ENCODE measurements at places on chromosomes 1 and 21.

GRCh38 chr1:217354895-217355294 is 276.0 kb downstream of the GPATCH2 start:
- DNase-seq, result no peak

DNA sequence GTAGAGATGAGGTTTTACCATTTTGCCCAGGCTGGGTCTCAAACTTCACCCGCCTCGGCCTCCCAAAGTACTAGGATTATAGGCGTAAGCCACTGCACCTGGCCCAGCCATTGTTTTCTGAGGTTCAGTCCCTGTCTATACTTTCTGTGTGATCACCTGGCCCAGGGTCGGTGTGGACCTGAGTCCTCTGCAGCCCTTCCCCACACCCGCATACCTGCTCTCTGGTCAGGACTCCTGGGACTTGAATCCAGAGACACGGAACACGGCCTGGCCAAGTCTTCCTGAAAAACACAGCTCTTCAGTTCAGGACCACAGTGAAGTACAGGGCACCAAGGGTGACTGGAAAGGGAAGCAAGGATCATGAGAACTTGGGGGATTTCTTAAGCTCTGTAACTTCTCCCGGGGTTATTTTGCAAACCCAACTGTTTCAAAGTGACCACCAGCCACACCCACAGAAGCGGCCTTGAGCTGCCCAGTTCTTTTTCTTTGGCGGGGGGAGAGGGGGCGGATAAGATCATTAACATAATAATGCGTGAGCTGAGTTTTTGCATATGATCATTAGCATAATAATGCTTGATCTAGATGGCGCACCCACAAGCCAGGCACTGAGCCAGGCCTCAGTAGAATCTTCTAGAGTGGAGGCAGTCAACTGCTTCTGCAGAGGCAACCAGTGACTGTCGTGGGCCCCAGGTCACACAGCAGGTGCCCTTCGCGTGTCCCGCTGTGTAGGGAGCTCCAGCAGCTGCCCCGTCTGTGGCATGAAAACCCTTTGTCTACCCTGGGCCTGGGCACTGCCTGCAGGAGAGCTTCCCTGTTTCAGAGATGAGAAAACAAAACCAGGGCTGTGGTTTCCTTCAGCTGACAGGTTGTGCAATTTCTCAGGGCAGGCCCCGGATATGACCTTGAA is 1.7 kb upstream of the NADK start:
- DNase-seq, result peak; percentile 37

DNA sequence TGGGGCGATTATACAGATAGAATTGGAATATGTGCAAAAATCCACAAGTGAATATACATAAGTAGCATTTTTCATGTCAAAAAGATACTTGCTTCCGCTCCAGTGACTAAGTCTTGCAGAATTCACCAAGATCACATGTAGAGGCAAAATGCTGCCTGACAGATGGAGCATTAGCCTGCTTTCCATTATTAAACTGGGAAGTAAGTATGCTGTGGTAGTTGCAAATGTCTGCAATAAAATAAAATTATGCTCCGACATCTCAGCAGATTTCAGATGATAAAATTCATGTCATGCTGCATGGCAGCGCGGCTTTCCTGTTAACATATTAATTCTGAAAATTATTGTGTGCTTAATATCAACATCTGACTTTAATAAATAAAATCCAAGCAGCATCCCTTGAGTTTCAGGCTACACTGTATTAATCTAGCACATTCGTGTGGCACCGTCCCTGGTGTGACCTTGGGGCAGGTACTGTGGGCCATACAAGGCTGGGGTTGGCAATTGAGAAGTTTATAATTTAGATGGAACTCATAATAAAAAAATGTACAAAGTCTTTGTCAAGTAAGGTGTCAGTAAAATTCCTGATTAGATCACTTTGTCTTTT is 366.4 kb upstream of the ZP4 start:
- DNase-seq, result no peak

DNA sequence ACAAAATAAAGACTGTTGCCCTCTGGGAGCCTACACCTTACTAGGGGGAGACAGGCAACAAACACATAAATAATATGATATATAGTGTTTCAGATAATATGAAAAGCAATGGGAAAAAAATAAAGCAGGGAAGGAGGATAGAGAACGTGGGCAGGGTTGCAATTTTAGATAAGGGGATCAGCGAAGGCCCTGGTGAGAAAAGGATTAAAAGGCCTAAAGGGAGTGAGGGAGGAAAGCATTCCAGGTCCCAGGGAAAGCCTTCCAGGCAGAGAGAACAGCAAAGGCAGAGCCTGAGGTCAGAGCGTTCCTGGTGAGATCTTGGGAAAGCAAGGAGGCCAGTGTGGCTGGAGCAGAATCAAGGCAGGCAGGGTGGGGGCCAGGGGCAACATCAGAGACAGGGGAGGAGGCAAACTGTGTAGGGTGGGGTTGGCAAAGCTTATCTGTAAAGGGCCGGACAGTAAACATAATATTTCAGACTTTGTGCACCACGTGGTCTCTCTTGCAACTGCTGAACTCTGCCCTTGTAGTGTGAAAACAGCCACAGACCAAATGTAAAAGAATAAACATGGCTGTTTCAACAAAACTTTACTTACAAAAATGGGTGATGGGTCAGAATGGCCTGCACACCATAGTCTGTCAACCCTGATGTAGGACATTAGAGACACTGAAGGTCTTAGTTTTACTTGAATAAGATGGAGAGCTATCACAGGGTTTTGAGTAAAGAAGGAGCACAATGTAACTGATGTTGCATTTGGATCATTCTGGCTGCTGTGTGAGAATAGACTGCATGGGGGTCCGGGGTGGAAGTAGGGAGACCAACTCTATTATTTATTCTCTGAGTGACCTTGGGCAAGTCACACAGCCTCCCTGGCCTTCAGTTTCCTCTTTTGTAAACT is 13.3 kb upstream of the CPT2 start:
- DNase-seq, result no peak

DNA sequence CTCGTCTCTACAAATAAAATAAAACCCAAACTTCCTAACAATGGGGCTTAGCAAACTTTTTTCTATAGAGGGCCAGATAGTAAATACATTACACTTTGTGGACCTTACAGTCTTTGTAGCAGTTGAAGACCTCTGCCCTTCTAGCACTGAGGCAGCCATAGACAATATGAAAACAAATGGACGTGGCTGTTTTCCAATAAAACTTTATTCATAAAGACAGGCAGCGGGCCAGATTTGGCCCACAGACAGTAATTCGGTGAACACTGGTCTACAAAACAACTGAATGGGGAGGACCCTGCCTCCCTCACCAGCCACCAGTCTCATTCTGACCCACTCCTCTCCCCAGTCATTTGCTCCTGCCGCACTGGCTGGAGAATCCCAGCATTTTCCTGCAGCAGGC is 162.3 kb downstream of the KAZN start:
- DNase-seq, result no peak

GRCh38 chr21:42366292-42367010 is at the start of gene TFF1:
Gene TFF1 (minus strand): TSS chr21:42366535. CDS start chr21:42366495, 40 bp downstream.
- DNase-seq, result no peak

DNA sequence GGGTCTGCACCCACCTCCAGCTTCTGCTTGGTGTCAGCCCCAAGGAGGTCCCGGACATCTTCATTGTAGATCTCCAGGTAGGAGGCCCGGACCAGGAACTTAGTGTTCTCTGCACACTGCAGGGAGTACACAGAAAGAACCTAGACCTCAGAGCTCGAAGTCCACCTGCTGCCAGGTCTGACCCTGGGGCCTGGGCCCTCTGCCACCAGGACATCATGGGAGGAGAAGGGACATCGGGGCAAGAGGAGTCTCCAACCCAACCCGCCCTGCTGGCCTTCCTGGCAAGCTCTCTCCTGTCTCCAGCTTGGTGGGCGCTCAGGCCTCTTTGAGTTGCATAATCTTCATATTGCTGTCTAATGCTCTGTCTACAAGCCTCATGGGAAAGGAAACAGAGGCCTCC is 4.4 kb downstream of the KIF17 start:
- no peak for DNase-seq

DNA sequence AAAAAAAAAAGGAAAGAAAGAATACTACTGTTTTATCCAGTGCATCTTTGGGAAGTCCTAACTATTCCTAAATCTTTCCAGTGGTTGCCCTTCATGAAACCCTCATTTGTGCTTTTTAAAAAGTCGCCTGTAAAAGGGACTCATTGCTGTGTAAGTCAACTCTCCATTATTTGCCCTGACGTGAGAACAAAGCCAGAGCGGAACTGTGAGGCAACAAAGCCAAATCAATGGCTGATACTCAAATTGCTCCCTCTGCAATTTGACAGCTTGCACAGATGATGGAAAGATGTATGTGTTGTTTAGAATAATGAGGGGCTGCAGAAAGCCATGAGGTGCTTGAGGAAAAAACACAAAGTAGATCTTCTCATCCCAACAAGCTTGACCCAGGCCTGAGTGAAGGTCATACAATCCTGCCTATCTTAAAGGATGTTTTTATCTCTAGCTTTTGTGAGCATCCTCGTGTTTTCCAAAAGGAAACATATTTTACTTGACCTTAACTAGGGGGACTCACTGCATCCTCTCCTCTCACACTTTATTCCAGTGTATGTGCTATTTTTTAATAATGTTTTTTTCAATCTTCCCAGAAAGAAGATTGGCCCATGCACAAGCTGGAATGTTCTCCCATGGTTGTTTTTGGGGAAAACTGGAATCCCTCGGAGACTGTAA is 33.4 kb downstream of the SMYD2 start:
- no peak for DNase-seq

- DNase-seq, result no peak
Measured at GRCh38 chr1:63199706-63200335, 122.5 kb upstream of the FOXD3 start.

GRCh38 chr1:199671684-199672083 is 355.8 kb upstream of the NR5A2 start:
- DNase-seq, result no peak

- DNase-seq, result no peak
Measured at GRCh38 chr1:238690415-238690814, 696.0 kb upstream of the CHRM3 start.

GRCh38 chr1:52677076-52677806 is 20.9 kb downstream of the COA7 start:
- DNase-seq, result no peak

GRCh38 chr1:22266141-22266540 is 123.2 kb upstream of the WNT4 start:
- DNase-seq, result no peak

DNA sequence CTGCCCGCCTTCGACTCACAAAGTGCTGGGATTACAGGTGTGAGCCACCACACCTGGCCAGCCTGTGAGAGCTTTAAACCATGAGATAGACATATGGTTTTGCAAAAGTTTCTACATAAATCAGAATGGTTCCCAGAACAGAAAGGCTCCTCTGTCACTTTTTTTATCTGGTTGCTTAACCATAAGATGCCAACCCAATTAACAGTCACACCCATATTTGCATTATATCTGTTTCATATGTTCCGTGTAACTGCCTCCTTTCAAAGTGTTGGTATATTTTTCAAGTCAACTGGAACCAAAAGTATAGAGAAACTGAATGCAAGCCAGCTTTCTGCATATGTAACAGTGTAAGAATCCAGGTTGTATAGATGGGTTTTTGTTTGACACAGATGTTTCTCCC is 23.7 kb upstream of the RCC1 start:
- DNase-seq, result no peak

DNA sequence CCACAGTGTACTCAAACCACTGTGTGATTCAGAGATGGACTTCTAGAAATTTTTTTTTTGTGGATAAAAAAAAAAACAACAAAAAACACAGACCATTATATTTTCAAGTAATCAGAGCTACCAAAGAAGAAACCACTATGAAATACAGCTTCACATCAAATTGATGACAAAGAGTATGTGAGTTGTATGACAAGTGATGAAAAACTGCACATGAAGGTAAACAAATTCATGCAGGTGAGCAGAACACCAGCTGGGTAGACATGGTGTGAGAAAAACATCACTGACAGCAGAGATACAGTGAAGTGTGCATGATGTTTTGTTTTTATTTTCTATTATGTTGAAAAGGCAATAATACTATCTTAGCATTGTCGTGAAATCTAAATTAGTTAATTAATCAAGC is 8.0 kb upstream of the PTPRC start:
- DNase-seq, result no peak

DNA sequence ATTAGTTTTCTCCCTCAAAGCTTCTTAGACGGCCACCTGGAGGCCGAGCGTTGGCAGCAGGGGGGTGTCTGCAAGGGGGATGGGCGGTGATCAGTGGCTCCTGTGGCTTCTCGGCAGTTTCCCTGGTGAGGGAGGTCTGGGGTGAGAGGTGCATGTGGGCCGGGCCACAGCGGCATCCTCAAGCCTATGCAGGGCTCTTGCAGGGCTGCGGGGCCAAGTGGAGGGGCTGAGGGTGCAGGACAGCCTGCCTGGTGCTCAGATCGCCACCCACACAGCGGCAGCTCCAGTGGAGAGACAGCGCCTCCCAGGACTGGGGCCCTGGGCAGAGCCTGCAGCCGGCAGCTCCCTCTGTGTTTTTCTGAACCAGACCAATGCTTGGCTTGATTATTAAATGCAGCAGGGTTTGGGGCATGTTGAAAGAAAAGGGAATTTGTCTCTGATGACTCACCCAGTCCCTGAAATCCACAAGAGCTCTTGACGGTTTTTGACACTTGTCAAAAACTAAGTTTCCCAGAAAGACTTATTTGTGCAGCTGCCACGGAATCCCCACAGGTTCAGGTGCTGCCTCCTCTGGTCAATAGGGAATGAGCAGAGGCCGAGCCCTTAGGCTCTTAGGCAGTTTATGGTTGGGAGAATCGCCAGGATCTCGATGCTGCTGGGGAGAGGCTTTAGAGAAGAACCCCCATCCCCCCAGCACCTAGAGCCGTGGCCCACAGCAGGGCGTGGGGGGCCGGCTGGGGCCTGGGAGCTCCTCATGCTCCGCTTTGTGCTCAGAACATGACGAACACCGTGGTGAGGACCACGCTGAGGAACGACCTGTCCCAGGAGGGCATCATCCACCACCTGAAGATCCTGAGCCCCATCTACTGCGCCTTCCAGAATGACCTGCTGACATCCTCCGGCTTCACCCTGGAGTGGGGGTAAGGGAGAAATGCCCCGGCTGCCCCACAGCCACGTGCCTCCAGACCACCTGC is 54.7 kb downstream of the UMODL1 start:
- DNase-seq, result no peak

DNA sequence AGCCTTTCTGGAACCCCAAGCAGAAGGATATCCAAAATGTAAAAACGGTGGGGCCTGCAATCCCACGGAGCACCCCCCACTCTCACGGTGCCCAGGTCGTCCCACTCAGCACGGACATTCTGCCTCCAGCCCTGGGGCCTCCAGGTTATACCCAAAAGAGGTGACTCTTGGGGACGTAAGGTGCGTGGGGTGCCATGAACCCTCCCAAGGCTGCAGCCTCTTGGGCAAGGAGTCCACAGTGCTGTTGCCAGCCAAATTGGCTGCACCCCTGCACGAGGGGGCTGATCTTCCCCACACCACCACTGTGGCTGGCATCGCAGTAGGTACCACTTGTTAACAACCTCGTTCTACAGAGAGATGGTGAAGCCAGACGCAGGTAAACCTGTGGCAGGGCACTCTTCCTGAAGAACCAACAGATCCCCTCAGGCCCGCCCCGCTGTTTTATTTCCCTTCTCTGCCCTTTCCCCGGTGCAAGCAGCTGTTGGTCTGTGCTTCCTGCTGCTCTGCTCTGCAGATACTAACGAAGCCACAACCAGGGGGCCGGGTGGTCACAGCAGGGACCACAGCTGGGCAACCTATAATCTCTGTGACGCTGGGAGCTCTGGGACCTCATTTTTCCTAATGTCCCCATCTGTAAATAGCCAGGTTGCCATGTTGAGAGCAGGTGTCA is 8.7 kb downstream of the TFF3 start:
- DNase-seq, result no peak

- DNase-seq, result no peak
Measured at GRCh38 chr1:171783816-171784530, 2.5 kb downstream of the METTL13 start.

Data from activated CD4-positive, alpha-beta T cell treated with anti-CD3 and anti-CD28 coated beads for 1 hour (primary cell).